Progenitor cell of endocrine pancreas (in vitro differentiated cells): ENCODE measurements at places on chromosomes 3 and 15.

DNA sequence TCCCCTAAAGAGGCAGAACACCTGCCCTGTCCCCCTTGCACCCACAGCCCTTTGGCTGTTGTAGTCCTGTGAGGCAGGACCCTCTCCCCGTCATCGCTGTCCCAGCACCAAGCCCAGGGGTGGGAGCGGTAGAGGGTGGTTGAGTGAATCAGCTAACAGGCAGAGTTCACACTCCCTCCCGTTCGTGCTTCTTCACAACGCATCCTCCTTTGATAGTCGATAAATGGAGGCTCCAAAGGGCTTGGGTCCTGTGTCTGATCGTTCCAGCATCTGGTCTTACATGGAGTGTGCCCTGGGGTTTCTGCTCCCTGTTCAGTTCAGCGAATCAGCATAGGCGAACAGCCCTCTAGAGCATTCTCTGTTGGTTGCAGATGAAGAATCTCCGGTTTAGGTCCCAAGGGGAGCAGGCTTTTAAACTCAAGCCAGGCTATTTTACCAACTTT lies 820 bp upstream of the HMCES start:
- DNase-seq, result no peak

DNA sequence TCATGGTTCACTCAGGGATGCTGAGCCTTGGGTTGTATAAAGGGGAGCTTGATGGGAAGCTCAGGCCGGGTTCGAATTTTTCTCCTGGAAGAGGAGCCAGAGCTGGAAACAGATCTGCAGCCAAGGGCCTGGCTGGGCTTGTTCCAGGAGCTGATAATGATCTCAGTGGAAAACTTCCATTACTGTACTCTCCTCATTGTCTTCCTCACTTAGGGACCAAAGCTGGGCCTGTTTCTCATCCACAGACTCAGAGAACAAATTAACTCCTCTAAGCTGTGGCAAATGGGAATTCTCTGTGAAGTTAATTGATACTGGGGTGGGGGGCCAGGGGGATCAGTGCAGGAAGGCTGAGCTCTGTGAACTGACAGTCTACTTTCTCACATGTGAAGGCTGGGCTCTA lies 92.0 kb downstream of the PRICKLE2 start:
- no peak for DNase-seq

DNA sequence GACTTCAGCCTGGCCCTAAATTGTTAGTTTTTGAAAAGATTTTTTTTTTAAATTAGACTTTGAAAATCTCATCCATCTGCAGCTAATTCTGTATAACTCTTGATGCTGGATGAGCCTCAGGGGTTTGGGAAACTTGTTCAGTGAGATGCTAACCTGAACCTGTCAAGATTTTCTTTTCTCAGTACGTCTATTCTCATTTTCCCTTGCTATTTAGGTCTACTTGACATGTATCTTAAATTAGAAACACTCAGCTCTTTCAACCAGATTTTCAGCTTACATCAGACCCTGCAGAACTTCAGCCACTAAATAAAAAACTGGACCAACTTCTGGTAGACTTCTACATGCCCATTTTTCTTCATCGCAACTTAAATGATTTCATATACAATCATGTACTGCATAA lies 61.4 kb downstream of the MFSD1 start:
- DNase-seq, result no peak

DNA sequence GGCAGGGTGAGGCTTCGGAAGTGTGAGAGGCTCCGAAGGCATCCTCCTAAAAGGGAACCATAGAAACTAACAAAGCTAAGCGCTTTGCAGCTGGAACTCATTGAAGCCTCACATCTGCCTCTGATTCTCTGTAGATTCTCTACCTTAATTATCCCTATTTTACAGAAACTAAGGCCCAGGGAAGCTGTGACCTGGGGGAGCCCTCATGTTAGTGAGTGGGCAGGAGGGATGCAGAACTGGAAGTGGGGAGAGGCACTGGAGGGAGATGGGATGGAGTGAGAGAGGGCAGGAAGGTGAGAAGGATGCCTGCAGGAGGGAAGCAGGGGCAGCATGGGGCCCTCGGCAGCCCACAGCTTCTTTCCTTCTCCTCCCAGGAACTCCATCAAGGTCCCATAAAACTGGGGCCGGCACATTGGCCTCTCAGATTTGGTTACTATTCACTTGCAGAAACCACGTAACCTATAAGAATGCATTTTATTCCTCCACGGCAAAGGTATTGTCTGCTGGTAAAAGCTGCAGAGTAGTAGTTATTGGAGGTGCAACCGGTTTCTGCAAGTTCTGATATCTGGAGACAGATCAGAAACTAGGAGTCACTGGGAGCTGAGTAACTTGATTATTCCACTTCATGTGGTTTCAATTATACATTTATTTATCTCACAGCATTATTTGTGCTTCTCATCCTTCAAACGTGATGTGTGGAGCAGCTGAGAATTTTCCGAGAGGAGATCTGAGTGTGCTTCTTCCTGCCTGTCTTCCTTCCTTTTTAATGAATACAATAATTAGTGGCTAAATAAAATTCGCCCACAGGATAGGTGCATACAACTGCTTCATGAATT lies 24.0 kb upstream of the CHCHD6 start:
- DNase-seq, result no peak

GRCh38 chr15:71239592-71240364 lies 124.5 kb downstream of the THSD4 start:
- DNase-seq, result no peak

DNA sequence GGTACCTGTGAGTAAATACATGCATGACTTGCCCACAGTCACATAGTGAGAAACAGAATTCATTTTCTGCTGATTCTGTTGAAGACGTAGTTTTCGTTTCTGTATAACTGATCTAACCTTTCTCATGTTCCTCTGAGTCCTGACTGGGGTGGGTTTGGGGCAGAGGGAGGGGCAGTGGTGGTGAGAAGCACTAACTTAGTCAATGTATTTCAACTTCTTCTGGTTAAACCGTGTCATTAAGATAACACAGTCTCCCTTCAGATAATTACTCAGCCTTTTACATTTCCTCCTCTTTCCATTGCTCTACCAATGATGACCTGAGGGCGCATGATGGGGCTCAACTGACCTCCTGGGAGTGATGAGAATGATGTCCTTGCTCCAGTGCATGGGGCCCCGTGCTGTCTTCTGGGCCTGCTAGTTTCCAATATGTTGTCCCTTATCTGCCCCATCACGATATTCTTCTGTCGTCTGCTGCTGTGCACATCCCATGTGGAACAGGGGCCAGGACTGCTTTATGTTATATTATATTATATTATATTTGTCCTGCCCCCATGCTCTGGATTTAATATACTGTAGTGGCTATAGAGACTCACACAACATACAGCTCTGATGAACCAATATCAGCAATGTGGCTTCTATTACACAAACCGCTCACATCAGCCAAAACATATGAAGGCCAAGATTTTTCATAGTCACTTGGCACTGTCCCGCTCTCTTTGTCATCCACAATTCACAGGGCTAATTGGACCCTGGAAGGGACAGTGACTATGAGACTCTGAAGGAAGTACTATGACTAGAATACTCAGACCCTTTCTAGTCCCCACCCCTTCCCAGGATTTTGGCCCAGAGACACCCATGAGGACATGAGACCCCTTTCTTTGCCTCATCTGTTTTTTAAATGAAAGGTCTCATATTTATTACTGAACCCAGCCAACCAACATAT lies 407.1 kb upstream of the MCTP2 start:
- no peak for DNase-seq

DNA sequence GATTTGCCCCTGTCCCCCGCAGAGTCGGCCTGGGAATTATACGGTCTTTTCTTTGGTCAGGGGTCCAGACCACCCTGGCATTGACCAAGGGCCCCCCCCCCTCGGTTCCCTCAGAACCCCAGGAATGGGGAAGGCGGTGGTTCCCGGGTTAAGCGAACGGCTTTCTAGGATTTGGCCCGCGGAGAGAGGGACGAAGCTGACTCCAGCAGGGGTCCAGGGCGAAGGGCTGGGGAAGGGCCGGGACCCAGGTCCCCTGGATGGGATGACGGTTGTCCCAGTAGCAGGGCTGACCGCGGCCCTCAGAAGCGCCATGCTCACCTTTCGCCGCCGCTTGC lies 274 bp downstream of the RRP9 start:
- no peak for DNase-seq

- DNase-seq, result no peak
Measured at GRCh38 chr15:66733976-66734375, 31.9 kb downstream of the SMAD6 start.

- DNase-seq, result no peak
Measured at GRCh38 chr15:68432441-68433064, 590 bp upstream of the ITGA11 start.

DNA sequence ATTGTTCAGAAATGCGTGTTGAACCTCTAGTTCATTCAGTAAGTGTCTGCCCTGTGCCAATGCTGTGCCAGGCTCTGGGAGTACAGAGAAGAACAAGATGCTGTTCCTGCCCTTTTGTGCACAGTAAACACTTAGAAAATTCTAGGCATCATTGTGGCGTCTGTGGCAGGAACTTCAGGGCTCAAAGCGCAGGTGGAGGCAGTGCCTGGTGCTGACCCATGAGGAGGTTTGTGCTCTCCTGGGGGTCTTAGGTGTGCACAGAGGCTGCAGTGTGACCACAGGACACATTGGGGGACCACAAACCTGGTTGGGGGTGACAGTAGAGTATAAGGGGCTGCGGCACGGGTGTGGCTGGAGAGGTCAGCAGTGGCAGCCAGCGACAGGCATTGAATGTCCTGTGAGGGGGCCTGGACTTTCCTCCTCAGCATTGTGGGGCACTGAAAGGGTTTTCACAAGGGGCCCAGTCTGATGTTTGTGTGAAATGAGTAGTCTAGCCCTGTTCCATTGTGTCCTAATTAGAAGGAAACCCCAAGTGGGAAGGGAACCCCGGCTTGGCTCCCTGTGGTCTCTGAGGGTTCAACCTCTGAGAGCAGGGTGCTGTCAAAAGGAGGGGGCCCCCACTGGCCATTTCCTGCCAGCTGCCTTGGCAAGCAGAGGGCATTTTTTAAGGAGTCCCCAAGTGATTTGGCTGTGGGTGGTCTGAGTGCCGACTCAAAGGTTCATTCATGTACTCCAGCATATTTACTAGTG lies 20.9 kb downstream of the MRAS start:
- no peak for DNase-seq

DNA sequence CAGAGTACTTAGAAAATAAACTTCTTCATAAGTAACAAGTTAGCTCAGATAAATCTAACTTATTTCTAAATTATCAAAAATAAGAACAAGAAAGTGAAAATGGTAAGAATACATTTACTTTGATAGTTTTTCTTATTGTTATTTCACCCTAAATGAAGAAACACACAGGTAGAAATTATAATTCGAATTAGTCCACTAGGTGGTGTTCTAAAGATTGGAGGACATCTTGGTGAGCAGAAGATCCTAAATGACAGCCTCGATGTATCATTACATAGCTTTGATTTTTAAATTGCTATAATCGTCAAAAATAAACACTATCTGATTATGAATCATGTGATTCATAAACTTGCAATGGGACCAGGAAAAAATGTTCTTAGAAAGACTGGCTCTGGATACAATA lies 280.8 kb upstream of the UBE2E2 start:
- DNase-seq, result no peak

DNA sequence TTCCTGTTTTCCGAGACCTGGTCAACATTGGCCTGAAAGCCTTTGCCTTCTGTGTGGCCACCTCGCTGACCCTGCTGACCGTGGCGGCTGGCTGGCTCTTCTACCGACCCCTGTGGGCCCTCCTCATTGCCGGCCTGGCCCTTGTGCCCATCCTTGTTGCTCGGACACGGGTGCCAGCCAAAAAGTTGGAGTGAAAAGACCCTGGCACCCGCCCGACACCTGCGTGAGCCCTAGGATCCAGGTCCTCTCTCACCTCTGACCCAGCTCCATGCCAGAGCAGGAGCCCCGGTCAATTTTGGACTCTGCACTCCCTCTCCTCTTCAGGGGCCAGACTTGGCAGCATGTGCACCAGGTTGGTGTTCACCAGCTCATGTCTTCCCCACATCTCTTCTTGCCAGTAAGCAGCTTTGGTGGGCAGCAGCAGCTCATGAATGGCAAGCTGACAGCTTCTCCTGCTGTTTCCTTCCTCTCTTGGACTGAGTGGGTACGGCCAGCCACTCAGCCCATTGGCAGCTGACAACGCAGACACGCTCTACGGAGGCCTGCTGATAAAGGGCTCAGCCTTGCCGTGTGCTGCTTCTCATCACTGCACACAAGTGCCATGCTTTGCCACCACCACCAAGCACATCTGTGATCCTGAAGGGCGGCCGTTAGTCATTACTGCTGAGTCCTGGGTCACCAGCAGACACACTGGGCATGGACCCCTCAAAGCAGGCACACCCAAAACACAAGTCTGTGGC lies 16.9 kb downstream of the TMEM43 start:
- DNase-seq, result no peak

GRCh38 chr3:130760922-130761321 lies 14.3 kb upstream of the PIK3R4 start:
- DNase-seq, result no peak

- no peak for DNase-seq
Measured at GRCh38 chr3:70561796-70562195, 249.4 kb upstream of the MDFIC2 start.

- DNase-seq, result no peak
Measured at GRCh38 chr3:23580096-23580713, 225.6 kb upstream of the UBE2E1 start.

GRCh38 chr3:15007681-15008141 lies 57.4 kb downstream of the MRPS25 start:
- DNase-seq, result no peak

- no peak for DNase-seq
Measured at GRCh38 chr3:167184511-167184910, 195.6 kb downstream of the ZBBX start.

- no peak for DNase-seq
Measured at GRCh38 chr3:46935168-46935858, 41.2 kb downstream of the CCDC12 start.

DNA sequence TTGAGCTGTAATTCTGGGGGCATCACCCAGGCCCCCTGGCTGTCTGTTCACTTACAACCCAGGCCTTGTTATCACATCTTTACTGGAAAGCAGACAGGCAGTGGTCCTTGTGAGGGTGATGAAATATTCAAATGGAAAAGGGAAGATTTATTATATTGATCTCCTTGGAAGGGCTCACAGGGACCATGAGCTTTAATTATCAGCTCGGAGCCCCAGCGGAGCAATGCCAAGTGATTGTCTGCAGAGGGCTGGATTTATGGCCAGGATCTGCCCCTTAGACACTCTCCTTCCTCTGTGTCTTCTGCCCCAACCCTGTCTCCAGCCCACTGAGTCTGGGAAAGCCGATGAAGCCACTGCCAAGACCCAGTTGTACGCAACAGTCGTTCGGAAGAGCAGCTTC lies 31.9 kb downstream of the CCDC33 start:
- DNase-seq, result no peak

GRCh38 chr3:66469220-66469640 lies 31.6 kb downstream of the LRIG1 start:
- DNase-seq, result no peak

DNA sequence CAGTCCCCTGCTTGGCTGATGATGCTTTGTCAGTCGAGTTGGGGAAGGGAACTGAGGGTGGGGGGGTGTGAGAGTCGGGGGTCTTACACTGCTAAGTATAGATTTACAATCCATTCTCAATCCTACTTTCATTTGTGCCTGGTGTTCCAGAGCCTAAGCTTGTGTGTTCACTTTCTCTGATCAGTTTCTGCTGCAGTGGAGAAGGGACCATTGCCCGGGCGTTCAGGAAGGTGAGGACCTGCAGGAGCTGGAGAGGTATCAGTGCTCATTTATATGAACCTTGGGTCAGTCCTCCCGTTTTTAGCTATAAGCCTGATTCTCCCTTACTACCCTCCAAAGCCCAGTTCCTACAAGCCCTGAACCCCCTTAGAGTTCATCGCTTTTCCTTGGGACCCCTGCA lies 41.0 kb upstream of the TRAK1 start:
- DNase-seq, result no peak

GRCh38 chr15:29470794-29471193 lies 201.2 kb upstream of the NSMCE3 start:
- DNase-seq, result no peak

- no peak for DNase-seq
Measured at GRCh38 chr15:38226608-38227266, 25.9 kb upstream of the SPRED1 start.
